Stomach (tissue), 19 donors: ENCODE measurements at places on chromosomes 2 and 18. TPM values are rescaled to one million over a fixed set of nuclear protein-coding genes. Genes with fewer than 3 reads are reported as not detected.
A peak's percentile ranks its signal among the peaks of the same experiment; 100 is the strongest.

The DYNAP gene
- polyA plus RNA-seq, result 3.9 TPM

The PLEK gene
- polyA plus RNA-seq, result 18.1 TPM

DNA sequence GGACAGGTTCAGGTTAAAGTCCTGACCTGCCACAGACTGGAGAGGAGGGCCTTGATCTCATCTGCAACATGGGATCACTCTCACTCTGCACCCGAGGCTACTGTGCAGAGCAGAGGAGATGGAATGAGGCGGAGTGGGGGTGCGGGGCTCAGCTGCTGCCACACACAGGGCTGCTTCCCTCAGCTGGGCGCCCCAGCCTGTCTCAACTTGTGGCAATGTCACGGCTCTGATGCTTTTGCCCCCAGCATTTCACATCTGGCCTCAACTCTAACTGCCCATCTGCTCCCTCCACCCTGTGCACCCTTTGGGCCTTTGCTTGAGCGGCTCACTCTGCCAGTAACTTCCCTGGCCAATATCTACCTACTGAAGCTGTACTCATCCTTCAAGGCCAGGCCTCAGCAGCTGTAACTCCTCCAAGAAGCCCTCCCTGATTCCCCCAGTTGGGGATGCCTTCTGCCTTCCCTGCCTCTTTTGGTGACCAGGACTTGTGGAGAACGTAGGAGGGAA is 70.3 kb downstream of the POLR1A start:
- DNase-seq, result peak; percentile 32

DNA sequence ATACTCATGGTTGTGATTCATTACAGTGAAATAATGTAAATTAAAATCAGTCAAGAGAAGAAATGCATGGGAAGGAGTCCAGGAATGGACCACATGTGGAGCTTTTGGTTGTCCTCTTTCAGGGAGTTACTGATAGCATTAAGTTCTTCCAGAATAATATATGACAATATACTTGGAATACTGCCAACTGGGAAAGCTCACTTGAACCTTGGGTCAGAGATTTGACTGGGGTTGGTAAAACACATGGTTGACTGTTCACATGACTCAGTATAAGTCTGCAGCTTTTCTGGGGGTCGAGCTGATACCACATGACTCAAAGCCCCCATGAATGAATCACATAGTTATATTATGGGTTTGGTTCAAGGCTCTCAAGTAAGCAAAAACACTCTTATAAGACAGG is 1109.0 kb upstream of the CHAC2 start:
- DNase-seq, result no peak

DNA sequence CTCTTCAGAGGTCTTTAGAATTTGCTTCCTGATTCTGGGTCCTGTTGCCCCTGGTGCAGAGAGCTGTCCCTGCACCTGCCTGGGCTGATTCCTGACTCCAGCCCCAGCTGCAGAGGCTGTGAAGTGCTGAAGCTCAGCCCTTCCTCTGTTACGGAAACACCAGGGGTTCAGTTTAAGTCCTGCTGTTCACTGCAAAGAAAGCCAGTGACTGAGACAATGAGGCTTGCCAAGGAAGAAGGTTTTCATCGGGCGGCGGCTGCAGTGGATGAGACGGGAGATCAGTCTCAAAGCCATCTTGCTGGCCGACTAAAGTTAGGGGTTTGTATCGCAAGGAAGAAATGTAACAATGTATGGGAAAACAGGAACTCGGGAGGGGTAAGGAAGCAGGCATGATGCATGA is 142.4 kb upstream of the ZNF236 start:
- DNase-seq, result no peak

- DNase-seq, result no peak
Observed at GRCh38 chr2:88254437-88255091, 84.4 kb downstream of the THNSL2 start.

DNA sequence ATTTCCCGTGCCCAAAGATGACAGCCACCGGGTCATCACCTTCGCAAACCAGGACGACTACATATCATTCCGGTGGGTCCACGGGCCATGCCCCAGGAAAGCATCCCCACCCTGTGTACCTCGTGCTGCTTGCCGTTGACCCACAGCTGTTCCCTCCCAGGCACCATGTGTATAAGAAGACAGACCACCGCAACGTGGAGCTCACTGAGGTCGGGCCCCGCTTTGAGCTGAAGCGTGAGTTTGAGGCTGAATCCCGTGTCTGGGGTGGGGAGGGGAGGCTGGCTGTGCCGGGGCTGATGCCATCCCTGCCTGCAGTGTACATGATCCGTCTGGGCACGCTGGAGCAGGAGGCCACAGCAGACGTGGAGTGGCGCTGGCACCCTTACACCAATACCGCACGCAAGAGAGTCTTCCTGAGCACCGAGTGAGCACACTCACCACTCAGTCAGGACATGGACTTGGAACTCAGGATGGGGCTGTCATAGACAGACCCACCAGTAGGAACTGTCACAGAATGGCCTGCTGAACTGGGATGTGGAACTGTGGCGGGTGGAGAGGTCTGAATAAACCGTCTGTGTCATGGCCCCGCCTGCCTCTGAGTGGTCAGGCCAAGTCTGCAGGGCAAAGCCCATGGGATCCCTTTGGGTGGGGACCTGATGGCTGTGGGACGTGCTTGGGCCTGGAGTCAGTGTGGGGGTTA is 3.5 kb downstream of the IMP4 start:
- DNase-seq, result no peak

GRCh38 chr18:78699499-78699898 is 280.1 kb upstream of the SALL3 start:
- peak; percentile 36 for DNase-seq

DNA sequence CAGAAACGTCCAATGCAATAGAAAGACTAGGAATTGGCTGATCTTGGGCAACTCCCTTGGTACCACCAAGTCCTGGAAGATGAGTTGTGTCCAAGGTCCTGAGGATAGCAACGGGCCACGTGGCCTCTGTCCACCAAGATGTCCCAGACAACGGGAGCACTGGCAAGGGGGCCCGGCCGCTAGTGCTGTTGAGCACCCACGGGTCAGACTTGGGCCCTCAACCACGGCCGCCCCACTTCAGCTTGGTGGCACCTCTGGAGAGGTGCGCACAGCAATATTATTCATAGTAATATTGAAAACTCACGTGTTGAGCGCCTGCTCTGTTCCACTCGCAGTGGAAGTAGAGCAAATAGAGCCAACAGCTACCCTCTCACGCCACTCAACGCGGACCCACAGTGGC is 19.0 kb downstream of the PASK start:
- DNase-seq, result no peak

DNA sequence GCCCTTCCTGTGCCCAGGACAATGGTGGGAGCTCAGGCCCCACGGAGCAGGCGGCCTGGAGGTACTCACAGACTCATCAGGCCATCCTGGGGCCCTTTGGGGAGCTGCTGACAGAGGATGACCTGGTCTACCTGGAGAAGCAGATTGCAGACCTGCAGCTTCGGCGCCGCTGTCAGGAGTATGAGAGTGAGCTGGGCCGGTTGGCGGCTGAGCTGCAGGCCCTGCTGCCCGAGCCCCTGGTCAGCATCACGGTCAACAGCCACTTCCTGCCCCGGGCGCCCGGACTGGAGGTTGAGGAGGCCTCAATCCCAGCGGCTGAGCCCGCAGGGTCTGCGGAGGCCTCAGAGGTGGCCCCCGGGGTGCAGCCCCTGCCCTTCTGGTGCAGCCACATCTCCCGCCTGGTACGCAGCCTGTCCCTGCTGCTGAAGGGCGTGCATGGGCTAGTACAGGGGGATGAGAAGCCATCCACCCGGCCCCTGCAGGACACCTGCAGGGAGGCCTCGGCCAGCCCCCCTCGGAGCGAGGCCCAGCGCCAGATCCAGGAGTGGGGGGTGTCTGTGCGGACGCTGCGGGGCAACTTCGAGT is 8.3 kb upstream of the KLHL30 start:
- DNase-seq, result no peak

DNA sequence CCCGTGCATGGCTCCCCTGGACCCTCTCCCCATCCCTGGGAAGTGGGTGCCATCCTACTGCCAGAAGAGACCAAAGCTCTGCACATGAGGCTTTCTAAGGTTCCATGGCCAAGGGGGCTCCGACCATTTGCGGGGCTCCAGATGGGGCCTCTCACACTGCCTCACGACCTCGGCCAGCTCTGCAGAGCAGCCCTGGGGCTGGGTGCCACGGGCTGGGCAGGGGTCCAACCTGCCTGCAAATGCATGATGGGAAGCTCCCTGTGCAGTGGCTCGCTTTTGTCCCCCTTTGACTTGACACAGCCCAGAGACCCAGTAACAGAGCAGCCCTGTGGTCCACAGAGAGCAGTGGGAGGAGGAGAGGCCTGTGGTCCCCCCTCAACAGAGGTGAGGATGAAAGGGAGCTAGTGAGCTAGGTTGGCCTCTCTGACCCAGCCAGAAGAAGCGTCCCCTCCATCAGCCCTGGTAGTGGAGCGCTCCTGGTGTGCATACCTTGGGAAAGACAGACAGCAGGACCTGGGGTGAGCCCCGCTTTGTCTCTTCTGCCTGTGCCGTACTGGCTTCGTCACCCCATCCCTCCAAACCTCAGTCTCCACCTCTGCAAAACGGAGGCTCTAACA is 174.1 kb downstream of the DDX1 start:
- no peak for DNase-seq

DNA sequence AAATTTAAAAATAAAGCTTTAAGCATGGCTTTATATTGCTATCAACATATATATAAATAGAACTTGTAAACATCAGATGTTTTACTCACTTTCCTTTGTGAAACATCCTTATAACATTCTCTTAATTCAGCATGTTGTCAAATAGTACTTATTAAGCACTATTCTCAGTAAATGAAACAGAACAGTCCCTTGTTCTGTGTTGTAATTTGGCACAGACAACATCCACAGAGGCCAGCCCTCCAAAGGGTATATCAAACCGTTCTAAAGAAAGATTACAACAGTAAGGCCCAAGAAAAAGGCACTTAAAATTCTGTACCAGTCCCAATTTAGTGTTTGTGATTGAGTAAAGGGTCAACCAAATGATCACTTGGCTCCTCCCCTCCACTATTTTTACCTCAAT is 46.0 kb downstream of the GAREM1 start:
- DNase-seq, result peak; percentile 46

GRCh38 chr18:42736074-42736473 is 379.4 kb downstream of the RIT2 start:
- no peak for DNase-seq

DNA sequence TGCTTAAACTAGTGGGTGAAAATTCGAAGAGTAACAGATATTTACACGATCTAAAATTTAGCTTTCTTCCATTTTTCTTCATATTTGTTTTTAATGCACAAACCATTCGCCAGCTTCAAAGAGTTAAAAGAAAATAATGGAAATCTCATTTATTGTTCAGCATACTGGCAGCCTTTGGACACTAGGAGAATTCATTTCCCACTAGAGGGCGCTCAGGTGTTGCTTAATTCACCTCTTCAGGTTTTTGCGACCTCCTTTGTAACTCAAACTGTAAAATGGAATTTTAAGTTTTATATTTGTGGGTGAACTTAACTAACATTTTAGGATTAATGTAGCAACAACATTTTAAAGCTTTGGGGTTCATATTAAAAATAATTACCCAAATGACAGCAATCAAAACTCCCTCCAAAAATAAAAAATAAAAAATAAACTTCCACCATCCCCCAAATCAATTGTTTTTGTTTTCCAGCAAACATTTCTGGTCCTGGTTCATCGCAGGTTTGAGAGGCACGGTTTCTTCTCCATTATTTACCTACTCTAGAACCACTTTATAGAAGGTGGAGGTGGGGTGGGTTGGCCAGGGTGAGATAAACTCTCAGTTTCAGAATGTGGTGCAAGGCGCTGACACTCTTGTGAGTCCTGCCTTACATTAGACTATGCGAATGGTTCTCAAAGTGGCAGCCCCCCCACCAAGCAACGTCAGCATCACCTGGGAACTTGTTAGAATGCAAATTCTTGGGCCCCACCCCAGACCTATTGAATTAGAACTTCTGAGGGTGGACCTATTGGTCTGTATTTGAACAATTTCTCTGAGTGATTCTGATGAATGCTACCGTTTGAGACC is 24.7 kb upstream of the PNPT1 start:
- DNase-seq, result peak; percentile 88

DNA sequence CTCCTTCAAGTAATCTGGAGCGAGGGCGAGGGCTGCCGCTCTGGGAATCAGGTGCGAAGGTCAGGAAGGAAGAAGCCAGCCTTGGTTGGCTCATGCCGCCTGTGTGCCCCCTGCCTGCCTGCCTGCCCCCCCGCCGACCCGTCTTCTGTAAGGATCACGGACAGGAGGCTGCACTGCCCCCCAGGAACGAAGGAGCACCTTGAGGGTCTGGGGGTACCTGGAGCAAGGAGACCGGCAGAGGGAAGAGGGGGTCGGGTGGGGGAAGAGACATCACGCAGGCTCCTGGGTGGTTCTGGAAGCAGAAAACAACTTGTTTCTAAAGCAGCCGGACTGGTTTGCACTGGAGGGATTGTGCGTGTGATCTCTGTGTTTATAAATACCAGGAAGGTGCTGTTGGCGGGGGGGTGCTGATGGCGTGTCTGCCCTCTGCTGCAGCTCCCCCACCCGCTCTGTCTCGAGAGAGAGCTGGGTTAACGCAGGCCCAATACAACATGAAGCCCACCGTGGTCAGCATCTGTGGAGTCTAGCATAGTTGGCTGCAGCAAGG is 1.7 kb downstream of the FOSL2 start:
- DNase-seq, result peak; percentile 89

DNA sequence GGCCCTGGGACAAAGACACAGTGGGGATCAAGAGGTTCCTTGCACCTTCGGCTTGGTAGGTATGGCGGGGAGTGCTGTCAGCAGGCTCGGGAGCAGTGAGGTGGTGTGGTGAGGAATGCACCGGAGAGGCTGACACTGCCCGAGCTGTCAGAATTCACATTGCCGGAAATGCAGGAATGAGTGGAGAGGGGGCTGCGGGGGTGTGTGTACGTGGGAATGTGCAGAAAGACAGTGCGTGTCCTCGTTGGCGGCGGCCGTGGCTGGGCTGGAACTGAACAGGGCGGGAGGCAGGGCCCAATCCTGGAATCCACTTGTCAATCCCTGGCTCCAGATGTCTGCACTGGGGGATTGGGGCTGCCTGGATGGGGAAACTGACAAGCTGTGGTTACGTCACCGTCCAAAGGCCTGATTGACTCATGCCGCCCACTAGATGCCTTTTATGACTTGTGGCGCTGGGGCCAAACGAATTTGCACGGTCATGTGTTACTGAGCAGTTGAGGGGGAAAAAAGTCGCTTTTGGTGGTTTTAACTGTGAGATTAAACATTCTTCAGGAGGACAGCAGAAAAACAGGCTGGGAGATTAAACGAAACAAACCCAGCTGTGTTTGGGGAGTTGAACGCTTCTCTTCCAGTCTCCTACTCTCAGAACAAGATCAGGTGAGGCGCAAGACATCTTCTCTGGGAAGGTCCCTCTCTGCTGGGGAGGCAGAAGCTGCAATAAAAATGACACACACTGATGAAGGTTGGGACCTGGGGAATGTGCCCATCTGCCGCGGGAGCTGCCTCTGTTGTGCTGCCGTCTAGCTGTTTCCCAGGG is 189.4 kb upstream of the GLI2 start:
- DNase-seq, result peak; percentile 66

GRCh38 chr2:47028846-47029560 is 113.4 kb upstream of the MCFD2 start:
- DNase-seq, result no peak

GRCh38 chr2:161353543-161353942 is 45.3 kb downstream of the PSMD14 start:
- DNase-seq, result no peak

- DNase-seq, result no peak
Observed at GRCh38 chr2:216922175-216922780, 62.4 kb upstream of the TNP1 start.
